ENCODE measurements at places on chromosomes 7 and 10.

DNA sequence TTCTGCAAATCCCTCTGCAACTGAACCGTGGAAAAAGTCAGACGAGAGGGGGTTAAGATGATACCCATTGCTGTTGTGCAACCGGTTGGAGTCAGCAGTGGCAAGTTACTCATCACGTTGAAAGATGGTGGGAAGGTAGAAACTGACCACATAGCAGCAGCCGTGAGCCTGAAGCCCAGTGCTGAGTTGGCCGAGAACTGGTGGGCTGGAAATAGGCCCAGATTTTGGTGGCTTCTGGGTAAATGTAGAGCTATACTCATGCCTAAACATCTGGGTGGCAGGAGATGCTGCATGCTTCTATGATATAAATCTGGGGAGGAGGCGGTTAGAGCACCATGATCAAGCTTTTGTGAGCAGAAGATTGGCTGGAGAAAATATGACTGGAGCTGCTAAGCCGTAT, 78.6 kb downstream of the ARL5B start:
- DNase-seq, result no peak

DNA sequence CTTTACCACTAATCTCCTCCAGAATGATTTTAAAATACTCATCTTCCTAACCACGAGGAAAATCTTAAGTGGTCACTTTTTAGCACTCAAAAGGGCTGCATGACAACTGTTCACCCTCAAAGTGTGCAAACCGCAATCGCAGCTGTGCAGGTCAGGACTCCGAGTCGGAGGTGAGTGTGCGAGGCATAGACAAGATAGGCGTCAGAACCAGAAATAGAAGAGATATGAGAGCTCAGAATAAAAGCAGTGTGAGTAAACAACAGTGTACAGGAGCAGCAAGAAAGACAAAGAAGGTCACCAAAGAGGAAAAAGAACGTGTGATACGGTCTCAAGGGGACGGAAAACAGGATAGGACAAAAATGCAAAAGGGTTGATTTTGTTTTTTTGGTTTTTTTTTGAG, 17.5 kb upstream of the ENO4 start:
- no peak for DNase-seq

GRCh38 chr7:1818575-1819258, 148.6 kb downstream of the ELFN1 start:
- no peak for DNase-seq

GRCh38 chr7:35968140-35968940, 167.5 kb downstream of the SEPTIN7 start:
- no peak for DNase-seq

All from left hindlimb (tissue), 1 donor.